ENCODE measurements at places on chromosomes 4 and X.

GRCh38 chrX:13000301-13000811 lies 25.4 kb downstream of the TMSB4X start:
- no peak for DNase-seq

DNA sequence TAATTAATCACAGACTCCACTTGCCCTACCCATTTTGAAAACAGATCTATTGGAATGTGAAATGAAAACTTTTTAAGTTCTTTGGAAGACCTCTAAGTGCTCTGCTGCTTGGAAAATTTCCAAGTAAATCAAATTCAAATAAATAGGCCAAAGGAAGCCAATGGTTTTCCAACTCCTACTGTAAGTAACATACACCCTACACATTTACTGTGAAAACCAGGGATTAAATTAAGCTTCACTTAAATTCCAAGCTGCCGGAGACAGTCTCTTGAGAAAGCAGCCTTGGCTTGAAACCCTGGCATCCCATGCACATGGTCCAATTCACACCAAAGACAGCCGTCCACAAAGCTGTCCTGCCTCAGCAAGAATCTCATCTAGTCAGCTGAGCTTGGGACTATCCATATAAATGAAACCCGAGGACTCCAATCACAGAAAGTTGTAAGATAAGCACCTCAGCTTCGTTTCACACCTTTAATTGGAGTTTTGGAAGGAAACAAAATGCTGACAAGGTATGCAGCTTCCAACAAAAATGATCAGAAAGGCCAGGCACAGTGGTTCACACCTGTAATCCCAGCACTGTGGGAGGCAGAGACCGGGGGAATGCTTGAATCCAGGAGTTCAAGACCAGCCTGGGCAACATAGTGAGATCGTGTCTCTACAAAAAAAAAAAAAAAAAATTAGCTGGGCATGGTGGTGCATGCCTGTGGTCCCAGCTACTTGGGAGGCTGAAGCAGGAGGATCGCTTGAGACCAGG lies 88.6 kb downstream of the APBB2 start:
- DNase-seq, result no peak

DNA sequence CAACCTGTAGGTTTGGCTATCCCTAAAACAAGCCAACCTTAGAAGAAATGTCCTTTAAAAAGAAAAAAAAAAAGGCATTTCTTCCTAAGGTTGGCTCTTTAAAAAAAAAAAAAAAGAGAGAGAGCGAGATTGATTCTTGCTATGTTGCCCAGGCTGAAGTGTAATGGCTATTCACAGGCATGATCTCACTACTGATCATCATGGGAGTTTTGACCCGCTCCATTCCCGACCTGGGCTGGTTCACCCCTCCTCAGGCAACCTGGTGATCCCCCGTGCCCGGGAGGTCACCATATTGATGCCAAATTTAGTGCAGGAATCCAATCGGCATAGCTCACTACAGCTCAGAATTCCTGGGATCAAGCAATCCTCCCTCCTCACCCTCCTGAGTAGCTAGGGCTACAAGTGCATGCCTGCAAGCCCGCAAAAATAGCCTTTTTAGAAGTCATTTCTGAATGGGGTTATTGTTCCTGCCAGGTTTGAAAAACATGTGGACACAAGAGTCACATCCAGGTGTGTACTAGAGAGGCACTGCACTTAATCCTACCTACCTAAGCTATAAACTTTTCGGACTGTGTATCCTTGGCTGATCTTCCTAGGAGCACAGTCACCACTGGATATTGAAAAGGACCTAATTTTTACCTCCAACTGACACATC lies 61.4 kb upstream of the ZCCHC13 start:
- DNase-seq, result no peak

- no peak for DNase-seq
These were observed 41.8 kb downstream of the SMS start for GRCh38 chrX:21982311-21982710.

DNA sequence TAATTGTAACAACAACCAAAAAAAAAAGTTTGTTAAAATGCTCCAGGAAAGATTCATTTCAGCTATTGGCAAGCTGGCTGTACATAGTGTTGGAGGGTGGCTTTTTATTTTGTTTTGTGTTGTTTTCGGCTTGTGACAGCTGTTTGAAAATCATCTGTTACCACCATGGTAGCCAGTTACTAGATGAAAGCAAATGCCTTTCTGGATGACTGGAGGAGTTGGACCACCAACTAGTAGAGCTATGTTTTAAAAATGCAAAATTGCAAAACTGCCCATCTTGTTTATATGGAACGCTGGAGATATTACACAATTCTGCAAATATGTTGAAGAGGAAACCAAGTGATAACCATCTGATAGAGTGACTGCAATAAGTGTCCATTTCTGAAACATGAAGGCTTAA lies 53.2 kb upstream of the TNIP3 start:
- DNase-seq, result no peak

- DNase-seq, result no peak
These were observed 124.4 kb downstream of the TMA16 start for GRCh38 chr4:163618845-163619244.

DNA sequence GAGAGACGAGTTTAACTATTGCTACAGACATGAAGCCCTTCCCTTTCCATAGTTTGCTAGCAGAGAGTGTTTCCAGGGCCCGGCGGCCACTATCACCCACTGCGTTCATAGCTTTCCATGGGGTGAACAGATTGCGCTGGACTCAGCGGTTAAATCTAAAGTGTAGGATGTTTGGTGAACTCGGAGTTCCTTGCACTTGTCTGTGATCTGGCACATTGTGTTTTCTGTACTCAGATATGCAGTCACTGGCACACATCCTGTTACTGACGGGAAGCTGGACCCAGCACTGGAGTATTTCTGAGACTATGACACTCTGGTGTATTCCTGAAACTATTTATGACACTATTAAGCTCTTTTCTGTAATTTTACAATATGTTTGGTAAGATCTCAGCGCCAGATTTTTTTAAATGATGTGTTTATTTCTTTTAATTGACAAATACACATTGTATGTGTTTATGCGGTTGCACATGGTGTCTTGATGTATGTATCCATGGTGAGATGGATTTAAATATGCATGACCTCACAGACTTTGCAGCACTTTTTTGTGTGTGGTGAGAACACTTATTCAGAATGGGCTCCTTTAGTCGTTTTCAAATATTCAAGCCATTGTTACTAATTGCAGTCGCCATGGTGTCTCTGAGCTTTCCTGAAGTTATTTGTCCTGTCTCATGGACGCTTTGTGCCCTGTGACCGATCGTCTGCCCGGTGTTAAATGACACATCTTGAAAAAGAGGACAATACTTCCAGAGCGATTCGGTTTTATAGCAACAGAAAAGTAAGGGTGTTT lies 14.1 kb downstream of the CD99 start:
- DNase-seq, result no peak

DNA sequence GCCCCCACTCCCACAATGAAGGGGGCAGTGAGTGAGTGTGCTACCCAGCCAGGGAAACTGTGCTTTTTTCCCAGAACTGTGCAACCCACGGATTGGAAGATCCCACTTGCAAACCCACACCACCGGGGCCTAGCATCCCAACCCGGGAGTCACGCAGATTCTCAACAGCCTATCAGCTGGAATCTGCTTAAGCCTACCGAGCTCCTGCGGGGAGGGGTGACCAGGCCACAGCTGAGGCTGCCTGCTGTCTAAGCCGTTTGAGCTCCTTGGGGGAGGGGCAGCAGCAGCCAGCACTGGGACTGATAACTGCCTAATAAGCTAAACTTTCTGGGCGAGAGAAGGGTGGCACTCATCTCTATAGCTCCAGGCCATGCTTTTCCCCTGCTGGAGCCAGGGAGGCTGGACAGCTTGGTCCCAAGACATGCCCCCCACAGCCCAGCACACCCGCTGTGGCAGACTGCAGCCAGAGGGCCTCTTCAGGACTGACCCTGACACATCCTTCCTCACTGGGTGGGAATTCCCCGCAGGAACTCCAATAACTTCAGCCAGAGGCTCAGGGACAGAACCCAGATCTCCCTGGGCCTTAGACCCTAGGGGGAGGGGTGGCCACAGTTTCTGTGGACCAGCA lies 161.3 kb upstream of the MAGEB18 start:
- no peak for DNase-seq

DNA sequence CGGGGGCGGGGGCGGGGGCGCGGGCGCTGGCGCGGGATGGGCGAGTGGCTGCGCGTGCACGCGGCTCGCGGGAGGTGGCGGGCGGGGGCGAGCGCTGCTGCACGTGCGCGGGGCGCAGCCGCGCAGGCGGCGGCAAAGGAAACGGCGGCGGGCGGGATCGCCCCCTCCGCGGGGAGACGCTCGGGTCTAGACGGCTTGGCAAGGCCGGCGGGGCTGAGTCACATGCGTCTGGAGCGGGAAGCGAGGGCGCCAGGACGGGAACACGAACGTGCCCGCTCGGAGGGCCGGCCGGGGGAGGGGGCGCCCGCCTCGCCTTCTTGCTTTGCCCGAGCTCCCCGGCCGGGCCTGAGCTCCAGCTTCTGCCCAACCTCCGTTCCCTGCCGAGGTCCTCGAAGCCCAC lies 4.3 kb upstream of the HAUS7 start:
- peak; percentile 79 for DNase-seq

DNA sequence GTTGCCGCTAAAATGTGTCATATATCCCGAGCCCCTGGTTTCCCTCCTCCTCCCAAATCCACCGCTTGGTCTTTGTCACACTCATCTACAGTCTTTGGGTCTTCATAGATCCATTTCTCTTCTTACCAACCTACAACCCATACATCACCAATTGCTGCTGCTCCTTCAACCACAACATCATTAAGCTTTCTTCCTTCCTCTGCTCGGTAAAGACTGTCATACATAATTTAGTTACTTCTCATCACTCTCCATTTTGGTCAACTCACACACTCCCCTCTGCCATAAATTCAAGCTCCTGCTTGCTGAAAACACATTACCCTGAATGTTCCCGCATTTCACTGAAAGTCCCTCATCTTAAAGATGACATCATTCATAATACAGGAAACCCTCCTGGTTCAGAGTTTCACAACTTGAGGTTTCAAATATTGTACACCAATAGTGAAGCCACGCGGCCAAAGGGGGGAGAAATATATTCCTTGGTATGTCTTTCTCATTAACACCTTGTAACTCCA lies 1.7 kb upstream of the DCTD start:
- no peak for DNase-seq

GRCh38 chrX:135432881-135433521 lies 11.3 kb downstream of the SMIM10L2A start:
- peak; percentile 11 for DNase-seq

DNA sequence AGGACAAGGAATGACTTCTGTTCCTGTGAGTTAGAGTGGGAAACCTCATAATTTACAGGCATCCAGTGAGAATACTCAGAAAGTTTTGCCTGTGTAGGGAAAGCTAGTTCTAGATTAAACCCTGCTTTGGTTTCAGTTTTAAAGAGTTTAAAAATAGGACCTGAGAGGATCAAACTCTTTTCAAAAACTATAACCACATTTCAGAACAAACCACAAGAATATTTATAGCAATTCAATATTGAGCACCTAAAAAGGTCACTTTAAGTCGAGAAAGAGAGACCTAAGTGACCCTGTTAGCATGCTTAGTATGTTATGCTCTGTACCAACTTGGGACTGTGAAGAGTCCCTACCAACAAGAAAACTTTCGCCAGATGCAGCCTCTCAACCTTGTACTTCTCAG lies 17.4 kb upstream of the PWWP3B start:
- no peak for DNase-seq

- DNase-seq, result no peak
These were observed 11.2 kb upstream of the ADD1 start for GRCh38 chr4:2832309-2832980.

GRCh38 chrX:56343664-56344063 lies 111.5 kb downstream of the KLF8 start:
- DNase-seq, result no peak

Measured in uterus (tissue), 4 donors.